PC-3 (cell line): ENCODE measurements at places on chromosomes 1 and 21. TPM values are rescaled to one million over a fixed set of nuclear protein-coding genes. Genes with fewer than 3 reads are reported as not detected.

DNA sequence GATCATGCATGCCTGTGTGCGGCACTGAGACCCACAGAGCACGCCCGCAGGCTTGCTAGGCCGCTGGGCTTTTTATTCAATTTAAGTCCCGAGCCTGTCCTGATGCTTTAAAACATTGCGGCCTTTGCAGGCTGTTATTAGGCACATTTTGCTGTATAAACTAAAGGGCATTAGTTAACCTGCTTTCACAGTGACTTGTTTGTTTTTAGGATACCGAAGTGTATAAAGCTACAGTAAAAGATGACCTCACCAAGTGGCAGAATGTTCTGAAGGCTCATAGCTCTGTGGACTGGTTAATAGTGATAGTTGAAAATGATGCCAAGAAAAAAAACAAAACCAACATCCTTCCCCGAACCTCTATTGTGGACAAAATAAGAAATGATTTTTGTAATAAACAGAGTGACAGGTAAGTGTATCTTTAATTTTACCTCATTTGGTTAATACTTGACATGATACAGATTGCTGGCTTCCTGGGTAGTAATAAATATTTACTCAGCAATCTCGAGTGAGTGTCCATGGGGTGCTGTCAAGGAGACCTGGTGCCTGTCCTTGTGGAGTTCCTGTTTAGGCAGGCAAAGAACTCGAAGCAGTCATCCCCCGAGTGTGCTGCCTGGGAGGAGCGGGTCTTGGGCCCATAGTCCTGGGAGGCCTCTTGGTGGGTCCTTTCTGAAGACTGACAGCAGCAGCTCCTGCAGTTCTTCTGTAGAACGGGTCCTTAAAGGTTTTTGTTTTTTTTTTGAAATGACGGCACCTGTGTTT lies 40.1 kb downstream of the TRAPPC10 start:
- H3K4me3 ChIP-seq, result no peak overlapping the region
- no peaks in the 10 kb centered on the region for H3K27me3 ChIP-seq
- H3K4me1 ChIP-seq, result no peaks in the 10 kb centered on the region
- H3K27ac ChIP-seq, result no peak overlapping the region
- peaks cover 18% of the 10 kb centered on the region; the same call in 1 of the 2 replicates for H3K36me3 ChIP-seq
- no peak for DNase-seq

The MCOLN2 gene
- 11.7 and 24.6 TPM in 2 replicates for total RNA-seq

The SLC44A5 gene
- not detected in 2 replicates for total RNA-seq

GRCh38 chr1:228346731-228347130 lies 59.9 kb downstream of the TRIM11 start:
- no peak overlapping the region for H3K4me3 ChIP-seq
- H3K27ac ChIP-seq, result no peak overlapping the region
- no peaks in the 10 kb centered on the region for H3K4me1 ChIP-seq

The POFUT2 gene
- total RNA-seq, result 19.6 and 28.2 TPM in 2 replicates

DNA sequence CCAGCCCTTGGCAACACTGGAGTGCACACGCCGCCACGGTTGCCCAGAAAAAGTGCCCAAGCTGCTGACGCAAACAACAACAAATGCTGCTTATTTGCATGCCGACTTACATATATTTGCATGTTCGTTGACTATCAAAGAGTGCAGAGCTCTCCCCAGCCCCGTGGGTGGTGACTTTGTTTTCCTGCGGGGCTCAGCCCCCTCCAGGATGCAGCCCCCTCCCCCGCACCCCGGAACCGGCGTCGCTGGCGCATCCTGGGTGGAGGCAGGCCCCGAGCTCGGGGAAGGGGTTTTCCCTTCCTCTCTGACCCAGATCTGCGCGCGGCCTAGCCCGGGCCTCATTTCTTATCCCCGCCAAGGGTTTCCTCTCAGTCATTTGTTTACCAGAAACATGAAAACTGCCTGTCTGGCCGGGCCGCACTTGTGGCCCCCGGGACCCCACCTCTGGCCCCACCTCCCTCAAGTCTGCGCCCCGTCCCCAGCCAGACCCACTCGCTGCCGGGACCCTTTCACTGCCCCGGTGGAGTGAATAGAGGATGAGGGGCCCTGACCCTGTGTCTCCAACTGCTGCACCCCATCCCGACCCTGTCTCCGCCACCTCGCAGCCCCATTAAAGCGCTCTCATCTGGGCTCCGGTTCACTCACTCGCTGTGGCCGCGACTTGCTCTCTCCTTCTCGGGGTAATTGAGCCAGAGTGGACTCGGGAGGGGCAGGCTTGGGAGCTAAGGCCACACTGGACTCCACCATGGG lies 5.5 kb downstream of the TNFRSF25 start:
- peaks cover 2% of the 10 kb centered on the region; the same call in 1 of the 2 replicates for H3K27me3 ChIP-seq
- H3K4me3 ChIP-seq, result no peak overlapping the region
- DNase-seq, result no peak
- no peaks in the 10 kb centered on the region for H3K4me1 ChIP-seq
- peaks cover 16% of the 10 kb centered on the region for H3K36me3 ChIP-seq

- peaks cover 17% of the 10 kb centered on the region for H3K4me1 ChIP-seq
- DNase-seq, result no peak
- no peak overlapping the region for H3K27ac ChIP-seq
- H3K27me3 ChIP-seq, result no peaks in the 10 kb centered on the region
- peaks cover 11% of the 10 kb centered on the region; the same call in 1 of the 2 replicates for H3K36me3 ChIP-seq
Observed at GRCh38 chr1:51270751-51271150, 34.7 kb downstream of the RNF11 start.

GRCh38 chr1:36532810-36533401 lies 50.2 kb upstream of the CSF3R start:
- no peaks in the 10 kb centered on the region for H3K36me3 ChIP-seq
- peaks cover 52% of the 10 kb centered on the region for H3K27me3 ChIP-seq
- H3K4me3 ChIP-seq, result no peak overlapping the region
- no peaks in the 10 kb centered on the region for H3K4me1 ChIP-seq

GRCh38 chr1:204760350-204760749 lies 74.8 kb upstream of the LRRN2 start:
- peaks cover 12% of the 10 kb centered on the region for H3K4me1 ChIP-seq
- no peak overlapping the region for H3K27ac ChIP-seq
- no peaks in the 10 kb centered on the region for H3K36me3 ChIP-seq
- H3K27me3 ChIP-seq, result no peaks in the 10 kb centered on the region
- DNase-seq, result no peak

- H3K27ac ChIP-seq, result no peak overlapping the region
- no peak overlapping the region for H3K4me3 ChIP-seq
- H3K4me1 ChIP-seq, result no peaks in the 10 kb centered on the region
Observed at GRCh38 chr21:34946916-34947534, 102.1 kb downstream of the RUNX1 start.

GRCh38 chr1:83996191-83996590 lies 2.7 kb downstream of the TTLL7 start:
- no peaks in the 10 kb centered on the region for H3K27me3 ChIP-seq
- no peak overlapping the region for H3K4me3 ChIP-seq
- no peak overlapping the region for H3K27ac ChIP-seq
- no peak for DNase-seq
- H3K36me3 ChIP-seq, result no peaks in the 10 kb centered on the region

The OR2L8 gene
- not detected in 2 replicates for total RNA-seq

DNA sequence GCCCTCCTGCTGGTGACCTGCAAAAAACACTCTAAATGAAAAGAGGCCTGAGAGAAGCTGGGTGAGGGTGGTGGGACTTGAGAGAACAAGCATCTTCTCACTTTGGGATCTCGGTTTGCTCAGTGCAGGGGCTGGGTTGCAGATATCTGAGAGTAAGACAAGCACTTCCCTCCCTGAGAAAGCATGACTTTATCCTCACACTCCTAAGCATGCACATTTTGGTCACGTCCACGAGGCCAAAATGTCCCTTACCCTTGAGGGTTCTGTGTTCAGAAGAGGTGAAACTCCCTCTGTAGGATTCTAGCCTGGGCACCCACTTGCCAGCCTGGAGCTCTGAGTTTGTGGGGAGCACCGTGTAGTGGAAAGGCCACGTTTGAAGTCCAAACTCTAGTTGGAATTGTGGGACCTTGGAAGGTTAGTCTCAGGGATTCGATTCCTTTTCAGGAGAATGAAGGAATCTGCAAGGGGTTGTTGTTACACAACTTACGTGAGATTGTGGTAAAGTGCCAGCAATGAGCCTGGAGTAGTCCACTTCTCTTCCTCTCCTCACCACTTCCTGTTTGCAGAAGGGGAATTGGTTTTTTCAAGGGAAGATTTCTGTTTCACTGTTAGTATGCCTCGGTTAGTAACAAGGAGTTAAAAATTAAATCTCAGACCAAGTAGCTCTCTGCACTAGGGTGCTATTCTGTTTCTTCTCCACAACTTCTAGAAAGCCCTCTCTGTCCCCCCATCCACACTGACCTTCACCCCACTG lies 3.0 kb downstream of the FCAMR start:
- no peaks in the 10 kb centered on the region for H3K27me3 ChIP-seq
- peaks cover 6% of the 10 kb centered on the region; the same call in 1 of the 2 replicates for H3K4me1 ChIP-seq
- DNase-seq, result peak; percentile 59

The TRAF5 gene
- total RNA-seq, result 5.1 and 12.2 TPM in 2 replicates

- peaks cover 66% of the 10 kb centered on the region for H3K4me1 ChIP-seq
- H3K27me3 ChIP-seq, result no peaks in the 10 kb centered on the region
- peak overlapping the region; percentile 72 for H3K27ac ChIP-seq
- peak; percentile 99 for DNase-seq
- H3K4me3 ChIP-seq, result peak overlapping the region; percentile 0; the same call in 1 of the 2 replicates
Observed at GRCh38 chr1:172914501-172915144, 136.1 kb downstream of the TNFSF18 start.

The FCN3 gene
- not detected in 2 replicates for total RNA-seq

DNA sequence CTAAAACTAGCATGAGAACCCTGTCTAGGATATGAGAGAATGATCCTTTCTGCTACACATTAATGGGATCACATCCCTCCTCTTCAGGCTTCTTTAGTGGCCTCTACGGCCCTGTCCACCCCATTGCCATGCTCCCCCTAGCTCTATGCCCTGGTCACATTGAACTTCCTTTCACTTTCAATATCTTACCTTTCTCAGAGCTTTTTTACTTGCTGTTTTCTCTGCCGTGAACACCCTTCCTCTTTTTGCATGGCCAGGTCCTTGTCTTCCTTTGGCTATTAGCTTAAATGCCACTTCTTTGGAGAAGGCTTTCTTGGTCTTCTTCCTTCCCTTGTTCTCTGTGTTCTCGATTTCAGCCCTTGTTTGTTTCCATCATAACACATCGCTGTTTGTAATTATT lies 97.4 kb downstream of the GIPC2 start:
- H3K4me1 ChIP-seq, result peaks cover 35% of the 10 kb centered on the region
- H3K36me3 ChIP-seq, result no peaks in the 10 kb centered on the region
- no peak overlapping the region for H3K27ac ChIP-seq
- no peak for DNase-seq
- H3K27me3 ChIP-seq, result no peaks in the 10 kb centered on the region
- no peak overlapping the region for H3K4me3 ChIP-seq

DNA sequence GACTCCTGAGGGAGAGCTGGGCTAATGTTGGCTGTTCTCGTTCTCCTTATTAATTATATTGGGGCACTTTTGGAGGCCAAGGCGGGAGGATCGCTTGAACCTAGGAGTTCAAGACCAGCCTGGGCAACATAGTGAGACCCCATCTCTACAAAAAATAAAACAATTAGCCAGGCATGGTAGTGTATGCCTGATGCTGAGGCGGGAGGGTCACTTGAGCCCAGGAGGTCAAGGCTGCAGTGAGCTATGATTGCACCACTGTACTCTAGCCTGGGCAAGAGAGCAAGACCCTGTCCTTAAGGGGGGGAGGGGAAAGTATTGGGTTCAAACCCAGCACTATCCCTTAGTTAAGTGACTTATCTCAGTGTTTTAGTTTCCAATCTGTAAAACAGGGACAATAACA lies 70.0 kb upstream of the NBPF3 start:
- no peaks in the 10 kb centered on the region for H3K36me3 ChIP-seq
- no peak overlapping the region for H3K27ac ChIP-seq
- no peak for DNase-seq
- no peaks in the 10 kb centered on the region for H3K27me3 ChIP-seq
- H3K4me1 ChIP-seq, result no peaks in the 10 kb centered on the region

The MLLT11 gene
- 12.3 and 14.1 TPM in 2 replicates for total RNA-seq

The PALMD gene
- 8.0 and 8.2 TPM in 2 replicates for total RNA-seq

DNA sequence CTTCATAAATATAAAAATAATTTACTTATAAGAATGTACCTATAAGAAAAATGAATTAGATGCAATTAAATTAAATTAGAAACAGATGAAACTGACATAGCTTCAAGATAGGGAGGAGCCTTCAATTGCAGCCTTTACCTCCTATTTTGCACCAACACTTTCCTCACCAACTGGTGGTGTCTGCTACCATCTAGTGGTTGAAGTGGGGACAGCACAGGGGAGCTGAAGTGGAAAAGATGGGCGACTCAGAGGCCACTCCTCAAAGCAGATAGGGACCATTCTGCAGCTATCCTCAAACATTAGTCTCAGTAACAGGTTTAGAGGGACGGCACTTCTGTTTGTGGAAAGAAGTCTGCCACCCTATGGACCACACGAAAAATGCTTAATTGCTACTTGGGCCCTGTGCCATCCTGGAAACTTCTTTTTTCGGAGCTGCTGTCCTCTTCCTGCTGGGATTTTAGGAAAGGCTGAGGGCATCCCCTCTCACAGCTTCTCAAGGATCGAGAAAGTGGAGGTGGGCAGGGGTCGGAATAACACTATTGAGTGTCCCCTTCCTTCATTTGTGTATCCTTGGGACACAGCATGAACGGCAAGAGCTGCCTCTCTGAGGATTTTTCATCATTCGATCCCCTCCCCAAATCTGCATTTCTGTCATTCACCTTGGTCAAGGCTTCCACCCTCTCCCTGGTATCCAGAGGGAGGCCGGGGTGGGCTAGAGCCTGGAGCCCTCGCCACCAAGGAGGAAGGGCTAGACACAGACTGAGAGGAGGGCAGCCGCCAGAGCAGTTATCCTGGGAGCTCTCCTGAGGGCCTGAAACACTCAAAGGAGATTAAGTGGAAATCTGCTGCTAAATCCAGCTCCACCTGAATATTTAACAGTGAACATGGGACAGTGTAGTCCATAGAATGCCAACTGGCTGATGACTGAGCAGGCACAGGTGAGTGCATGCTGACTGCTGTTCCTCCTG lies 9.6 kb downstream of the PROK1 start:
- no peak overlapping the region for H3K27ac ChIP-seq
- no peaks in the 10 kb centered on the region for H3K27me3 ChIP-seq
- peak; percentile 94 for DNase-seq
- H3K4me3 ChIP-seq, result no peak overlapping the region

DNA sequence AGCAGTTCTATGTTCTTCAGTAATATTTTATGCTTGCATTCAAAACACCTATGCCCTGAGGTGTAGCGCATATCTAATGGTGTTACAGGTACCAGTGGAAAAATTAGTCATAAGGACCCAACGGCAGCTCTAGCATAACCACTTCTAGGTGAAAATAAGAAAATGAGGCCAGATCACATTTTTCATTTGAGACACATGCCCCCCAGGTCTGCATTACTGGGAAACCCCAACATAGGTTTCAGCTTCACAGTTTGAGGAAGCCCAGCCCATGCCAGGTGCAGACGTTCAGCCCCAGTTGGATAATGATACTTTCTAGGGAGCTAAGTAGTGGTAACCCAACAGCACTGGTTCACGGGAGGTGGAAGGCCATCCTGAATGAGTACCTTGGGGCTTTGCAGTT lies 129.8 kb downstream of the CNIH3 start:
- no peak for DNase-seq
- no peak overlapping the region for H3K4me3 ChIP-seq
- peaks cover 7% of the 10 kb centered on the region; the same call in 1 of the 2 replicates for H3K4me1 ChIP-seq
- peaks cover 5% of the 10 kb centered on the region; the same call in 1 of the 2 replicates for H3K27me3 ChIP-seq
- H3K36me3 ChIP-seq, result no peaks in the 10 kb centered on the region
